ENCODE measurements at places on chromosomes 2 and 18.

- DNase-seq: no peak
Observed at GRCh38 chr2:149200109-149200520, 130.3 kb upstream of the LYPD6 start.

DNA sequence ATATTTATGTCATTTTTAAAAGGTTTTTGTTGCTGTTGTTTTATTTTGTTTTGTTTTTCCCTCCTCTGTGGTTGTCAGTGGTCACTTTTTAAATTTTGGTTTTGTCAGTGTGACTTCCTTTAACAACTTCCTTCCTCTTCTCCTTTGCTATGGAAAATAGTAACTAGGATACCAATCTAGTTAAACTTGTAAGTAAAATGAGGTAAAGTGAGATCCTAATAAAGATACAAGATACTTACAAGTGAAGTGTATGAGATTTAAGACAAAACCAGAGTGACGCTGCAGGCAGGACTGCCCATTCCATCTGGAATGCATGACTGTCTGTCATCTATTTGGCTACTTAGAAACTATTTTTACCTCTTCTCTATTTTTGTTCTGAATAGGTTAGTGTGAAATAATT lies 30.6 kb upstream of the CREB1 start:
- no peak for DNase-seq

GRCh38 chr2:173347305-173348168 lies 7.1 kb upstream of the CDCA7 start:
- DNase-seq: no peak

- DNase-seq: no peak
Observed at GRCh38 chr2:191351921-191352320, 106.7 kb downstream of the MYO1B start.

DNA sequence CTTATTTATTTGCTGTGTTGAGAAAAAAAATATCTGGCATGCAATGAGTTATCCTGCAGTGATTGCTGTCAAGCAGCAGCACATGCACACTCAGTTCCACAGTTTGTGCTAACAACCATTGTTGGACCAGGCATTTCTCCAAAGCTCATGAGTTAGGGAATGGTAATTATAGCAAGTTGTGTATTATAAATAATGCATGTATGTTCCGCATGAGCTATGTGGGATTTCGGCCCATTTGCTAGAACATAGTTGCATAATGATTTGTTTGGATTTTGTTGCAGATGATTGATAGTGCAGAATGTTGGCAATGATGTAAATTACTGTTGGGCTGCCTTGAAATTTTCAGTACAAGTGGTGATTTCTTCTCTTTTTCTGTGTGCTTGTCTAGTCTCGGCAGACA lies 10.7 kb downstream of the KCNJ3 start:
- no peak for DNase-seq

GRCh38 chr2:10921525-10921924 lies 9.8 kb downstream of the KCNF1 start:
- no peak for DNase-seq

- DNase-seq: no peak
Observed at GRCh38 chr2:42009657-42010580, 37.9 kb upstream of the PKDCC start.

DNA sequence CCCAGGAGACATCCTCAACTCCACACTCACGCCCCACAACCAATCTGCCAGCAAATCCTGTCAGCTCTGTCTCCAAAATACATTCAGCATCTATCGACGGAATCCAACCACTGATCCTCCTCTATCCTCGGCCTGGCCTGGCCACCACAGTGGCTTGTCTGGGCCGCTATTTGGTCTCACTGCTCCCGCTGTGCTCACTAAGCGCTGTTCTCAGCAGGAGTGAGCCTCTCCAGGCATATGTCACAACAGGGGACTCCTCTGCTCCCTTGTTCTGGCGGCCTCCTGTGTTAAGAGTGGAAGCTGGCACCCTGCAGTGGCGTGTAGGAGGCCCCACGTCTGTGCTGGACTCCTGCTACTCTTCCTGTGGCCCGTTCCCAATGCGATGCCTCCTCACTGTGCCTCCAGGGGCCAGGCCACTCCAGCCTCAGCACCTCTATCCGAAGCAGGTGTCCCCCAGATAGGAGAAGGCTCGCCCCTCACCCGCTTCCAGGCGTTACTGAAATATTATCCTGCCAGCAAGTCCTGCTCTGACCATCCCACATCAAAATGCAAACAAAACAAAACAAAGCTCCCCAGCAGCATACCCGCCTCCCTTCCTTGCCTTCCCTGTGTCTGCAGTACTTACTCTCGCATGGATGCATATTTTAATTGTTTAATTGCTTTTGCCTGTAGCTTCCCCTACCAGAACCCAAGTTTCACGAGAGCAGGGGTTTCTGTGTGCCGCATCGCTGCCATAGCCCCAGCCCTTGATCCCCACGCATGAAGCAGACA lies 39.9 kb downstream of the CENPO start:
- DNase-seq: no peak

DNA sequence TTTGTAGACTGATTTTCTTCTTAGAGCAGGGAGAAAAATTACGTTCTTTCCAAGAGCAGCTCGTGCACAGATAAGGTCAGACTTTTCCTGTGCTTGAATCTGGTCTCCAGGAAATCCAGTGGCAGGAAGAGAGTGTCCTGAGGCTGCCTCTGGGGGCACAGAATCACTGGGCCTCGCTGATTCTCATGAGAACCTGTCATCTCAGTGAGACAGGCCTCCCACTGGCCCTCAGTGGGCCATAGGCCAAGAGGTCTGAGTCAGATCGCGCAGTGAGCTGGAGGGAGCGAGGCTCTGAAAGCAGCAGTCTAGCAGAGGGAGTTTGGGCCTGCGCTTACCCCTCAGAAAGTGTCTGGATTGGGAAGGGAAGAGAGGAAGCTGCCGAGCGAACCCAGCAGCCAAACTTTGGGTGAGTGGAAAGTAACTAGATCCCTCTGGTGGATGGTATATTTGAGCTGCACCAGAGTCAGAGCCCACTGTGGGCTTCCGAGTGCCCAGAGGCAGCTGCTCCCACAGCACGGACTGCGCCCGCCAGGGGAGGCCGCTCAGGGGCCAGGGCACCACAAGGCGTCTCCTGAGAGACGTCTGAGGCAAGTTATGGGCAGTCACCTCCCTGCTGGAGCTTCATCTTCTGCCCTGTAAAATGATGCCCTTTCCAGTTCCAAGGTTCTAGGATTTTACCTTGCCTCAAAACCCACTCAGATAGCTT lies 8.2 kb downstream of the GDF7 start:
- DNase-seq: no peak

GRCh38 chr2:134235510-134236144 lies 18.2 kb upstream of the MGAT5 start:
- no peak for DNase-seq

- DNase-seq: no peak
Observed at GRCh38 chr2:238409341-238410199, 17.2 kb upstream of the ASB1 start.

- no peak for DNase-seq
Observed at GRCh38 chr2:145875016-145875415, 1355.1 kb upstream of the ZEB2 start.

DNA sequence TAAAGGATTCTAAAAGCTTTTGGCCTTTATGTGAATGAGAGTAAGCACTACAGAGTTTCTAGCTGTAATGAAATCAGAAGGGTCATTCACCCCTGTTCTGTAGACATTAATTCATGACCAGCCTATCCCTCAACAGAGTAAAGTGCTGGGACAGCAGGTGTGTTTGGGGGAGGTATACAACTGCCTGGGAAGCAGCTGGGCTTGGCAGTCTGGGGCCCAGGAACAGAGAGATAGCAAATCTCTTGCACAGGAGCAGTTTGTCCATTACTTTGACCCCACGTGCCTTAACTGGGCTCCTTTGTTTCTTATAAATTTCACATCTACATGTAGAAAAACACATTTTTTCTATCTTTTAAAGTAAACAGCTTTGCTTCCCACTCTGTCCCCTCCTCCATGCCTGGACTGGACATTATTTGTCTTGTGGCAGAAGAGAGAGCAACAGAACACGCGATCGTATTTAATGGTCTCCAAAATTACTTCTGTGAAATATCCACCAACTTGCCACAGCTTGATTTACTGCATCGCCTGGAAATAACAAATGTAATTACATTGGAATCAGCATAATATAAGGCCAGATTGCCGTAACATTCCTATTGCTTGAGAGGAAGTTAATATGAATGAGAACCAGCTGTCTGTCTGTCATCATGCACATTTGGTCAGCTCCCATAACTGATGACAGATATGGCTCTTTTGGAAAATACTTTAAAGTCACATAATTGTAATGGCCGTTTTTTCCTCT lies 263.8 kb downstream of the RBM43 start:
- DNase-seq: no peak

GRCh38 chr2:220956429-220956828 lies 615.7 kb downstream of the EPHA4 start:
- no peak for DNase-seq

GRCh38 chr2:99936065-99936464 lies 206.3 kb downstream of the AFF3 start:
- no peak for DNase-seq

DNA sequence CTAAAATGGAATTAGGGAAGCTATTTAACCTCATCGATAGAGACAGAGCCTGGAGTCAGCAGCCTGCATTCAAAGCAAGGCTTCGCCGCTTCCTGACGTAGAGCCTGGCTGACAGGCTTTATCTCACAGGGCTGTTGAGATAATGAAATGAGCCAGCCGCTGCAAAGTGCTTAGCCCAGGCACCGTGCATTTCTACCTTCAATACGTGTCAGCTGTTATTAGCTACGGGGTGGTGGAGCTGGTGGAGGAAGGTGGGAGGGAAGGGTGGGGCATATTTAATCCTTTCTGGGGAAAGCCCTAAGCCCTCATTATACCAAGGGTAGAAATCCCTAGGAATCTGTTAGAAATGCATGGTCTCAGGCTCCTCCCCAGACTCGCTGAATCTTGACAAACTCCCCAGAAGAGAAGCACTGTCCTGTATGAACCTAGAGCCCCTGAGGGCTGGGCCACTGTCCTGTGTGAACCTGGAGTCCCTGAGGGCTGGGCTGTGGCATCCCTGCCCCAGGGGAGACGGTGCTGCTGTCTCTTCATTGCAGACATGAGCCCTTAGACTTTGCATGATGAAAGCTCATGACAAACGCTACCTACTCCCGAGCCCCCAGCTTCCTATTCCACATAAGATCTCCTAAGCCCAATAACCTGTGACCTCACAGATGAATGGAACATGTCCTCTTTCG lies 72.4 kb downstream of the ALPK2 start:
- DNase-seq: no peak

GRCh38 chr2:130387804-130388203 lies 31.9 kb downstream of the PTPN18 start:
- DNase-seq: no peak

GRCh38 chr2:174840436-174840835 lies 76.2 kb upstream of the CHRNA1 start:
- no peak for DNase-seq

GRCh38 chr2:109048163-109048562 lies 59.1 kb upstream of the EDAR start:
- no peak for DNase-seq

All from effector memory CD4-positive, alpha-beta T cell (primary cell).